ENCODE measurements at places on chromosomes 11 and 22. TPM values are rescaled to one million over a fixed set of nuclear protein-coding genes. Genes with fewer than 3 reads are reported as not detected.
A peak's percentile ranks its signal among the peaks of the same experiment; 100 is the strongest.

GRCh38 chr11:10617551-10617950, 49.1 kb upstream of the LYVE1 start:
- H3K4me3 ChIP-seq = no peak overlapping the region
- no peak for DNase-seq
- H3K27me3 ChIP-seq = no peaks in the 10 kb centered on the region
- peaks cover 29% of the 10 kb centered on the region for H3K36me3 ChIP-seq
- peaks cover 20% of the 10 kb centered on the region for H3K4me1 ChIP-seq

- H3K27me3 ChIP-seq = no peaks in the 10 kb centered on the region
- no peaks in the 10 kb centered on the region for H3K36me3 ChIP-seq
- no peak overlapping the region for H3K4me3 ChIP-seq
- no peak for DNase-seq
These were observed 1132.4 kb downstream of the BRD1 start for GRCh38 chr22:48695251-48695650.

GRCh38 chr11:117037279-117037974, 60.8 kb downstream of the SIK3 start:
- no peaks in the 10 kb centered on the region for H3K27me3 ChIP-seq
- DNase-seq = no peak
- H3K27ac ChIP-seq = no peak overlapping the region
- H3K4me3 ChIP-seq = no peak overlapping the region
- no peaks in the 10 kb centered on the region for H3K36me3 ChIP-seq
- H3K4me1 ChIP-seq = no peaks in the 10 kb centered on the region

- H3K4me1 ChIP-seq = no peaks in the 10 kb centered on the region
- H3K36me3 ChIP-seq = no peaks in the 10 kb centered on the region
- H3K27me3 ChIP-seq = no peaks in the 10 kb centered on the region
- H3K4me3 ChIP-seq = no peak overlapping the region
- peak; percentile 93 for DNase-seq
These were observed 35.3 kb downstream of the GNB1L start for GRCh38 chr22:19819208-19819910.

- no peak for DNase-seq
- H3K27ac ChIP-seq = no peak overlapping the region
- H3K4me1 ChIP-seq = peaks cover 31% of the 10 kb centered on the region
- no peak overlapping the region for H3K4me3 ChIP-seq
- peaks cover 4% of the 10 kb centered on the region for H3K27me3 ChIP-seq
These were observed 907 bp downstream of the MCHR1 start for GRCh38 chr22:40679964-40680818.

DNA sequence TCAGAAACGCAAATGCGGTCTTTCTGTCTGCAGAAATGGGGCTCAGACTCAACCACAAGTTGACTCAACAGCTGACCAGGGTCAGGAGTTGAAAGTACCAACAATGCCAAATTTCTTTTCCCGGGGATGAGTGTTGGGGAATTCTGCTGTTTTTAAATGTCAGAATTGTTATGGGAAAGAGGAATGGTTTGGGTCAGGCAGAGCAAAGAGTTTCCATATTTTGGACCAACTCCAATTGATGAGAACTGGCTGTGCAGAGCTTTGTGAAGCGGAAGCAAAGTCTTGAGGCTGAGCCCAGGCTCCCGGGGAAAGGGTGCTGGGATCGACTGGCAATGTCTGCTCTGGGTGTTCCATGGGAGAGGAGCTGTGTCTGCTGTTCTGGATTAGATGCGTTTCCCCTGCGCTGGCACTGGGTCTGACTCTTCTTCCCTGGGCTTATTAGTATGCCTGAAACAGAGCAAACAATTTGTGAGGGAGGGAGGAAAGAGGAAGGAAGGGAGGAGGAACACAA, 36.2 kb downstream of the TXN2 start:
- no peaks in the 10 kb centered on the region for H3K27me3 ChIP-seq
- peaks cover 41% of the 10 kb centered on the region for H3K4me1 ChIP-seq
- no peaks in the 10 kb centered on the region for H3K36me3 ChIP-seq
- DNase-seq = no peak
- H3K4me3 ChIP-seq = peak overlapping the region; percentile 48

DNA sequence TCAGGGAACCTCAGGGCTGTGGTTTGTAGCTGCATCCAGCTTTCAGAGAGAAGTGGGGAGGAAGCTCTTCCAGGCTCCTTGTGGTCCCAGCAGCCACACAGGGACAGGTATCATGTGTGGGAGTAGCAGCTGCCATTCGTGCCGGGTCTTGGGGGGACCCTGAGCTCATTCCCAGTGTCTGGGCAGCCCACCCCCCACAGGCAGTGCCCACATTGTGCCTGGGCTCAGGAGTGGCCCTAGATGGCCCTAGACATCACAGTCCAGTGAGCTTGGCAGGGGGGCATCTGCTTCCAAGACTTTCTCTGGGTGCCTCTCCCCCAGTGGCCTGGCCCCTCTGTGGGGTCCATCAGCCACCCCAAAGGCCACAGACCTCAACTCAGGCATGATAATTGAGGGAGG, 619.7 kb downstream of the BRD1 start:
- no peaks in the 10 kb centered on the region for H3K4me1 ChIP-seq
- no peak overlapping the region for H3K4me3 ChIP-seq
- H3K27ac ChIP-seq = no peak overlapping the region
- no peaks in the 10 kb centered on the region for H3K36me3 ChIP-seq
- no peaks in the 10 kb centered on the region for H3K27me3 ChIP-seq

- H3K27ac ChIP-seq = no peak overlapping the region
- peaks cover 16% of the 10 kb centered on the region for H3K4me1 ChIP-seq
- DNase-seq = no peak
- no peaks in the 10 kb centered on the region for H3K27me3 ChIP-seq
- no peaks in the 10 kb centered on the region for H3K36me3 ChIP-seq
These were observed 27.0 kb downstream of the KCNJ1 start for GRCh38 chr11:128840137-128840536.

DNA sequence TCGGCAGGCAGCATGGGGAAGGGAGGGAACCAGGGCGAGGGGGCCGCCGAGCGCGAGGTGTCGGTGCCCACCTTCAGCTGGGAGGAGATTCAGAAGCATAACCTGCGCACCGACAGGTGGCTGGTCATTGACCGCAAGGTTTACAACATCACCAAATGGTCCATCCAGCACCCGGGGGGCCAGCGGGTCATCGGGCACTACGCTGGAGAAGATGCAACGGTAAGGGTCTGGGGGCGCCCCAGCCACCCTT, 204 bp downstream of the FADS2 start:
- H3K4me1 ChIP-seq = peaks cover 46% of the 10 kb centered on the region
- H3K27me3 ChIP-seq = no peaks in the 10 kb centered on the region
- H3K4me3 ChIP-seq = peak overlapping the region; percentile 90

GRCh38 chr22:42661985-42662831, 13.0 kb upstream of the CYB5R3 start:
- H3K27me3 ChIP-seq = no peaks in the 10 kb centered on the region
- DNase-seq = no peak
- H3K4me3 ChIP-seq = peak overlapping the region; percentile 63
- no peaks in the 10 kb centered on the region for H3K36me3 ChIP-seq
- no peaks in the 10 kb centered on the region for H3K4me1 ChIP-seq

- DNase-seq = no peak
- H3K4me1 ChIP-seq = peaks cover 52% of the 10 kb centered on the region
- H3K36me3 ChIP-seq = no peaks in the 10 kb centered on the region
These were observed 50.2 kb downstream of the ARHGAP32 start for GRCh38 chr11:129141748-129142523.

DNA sequence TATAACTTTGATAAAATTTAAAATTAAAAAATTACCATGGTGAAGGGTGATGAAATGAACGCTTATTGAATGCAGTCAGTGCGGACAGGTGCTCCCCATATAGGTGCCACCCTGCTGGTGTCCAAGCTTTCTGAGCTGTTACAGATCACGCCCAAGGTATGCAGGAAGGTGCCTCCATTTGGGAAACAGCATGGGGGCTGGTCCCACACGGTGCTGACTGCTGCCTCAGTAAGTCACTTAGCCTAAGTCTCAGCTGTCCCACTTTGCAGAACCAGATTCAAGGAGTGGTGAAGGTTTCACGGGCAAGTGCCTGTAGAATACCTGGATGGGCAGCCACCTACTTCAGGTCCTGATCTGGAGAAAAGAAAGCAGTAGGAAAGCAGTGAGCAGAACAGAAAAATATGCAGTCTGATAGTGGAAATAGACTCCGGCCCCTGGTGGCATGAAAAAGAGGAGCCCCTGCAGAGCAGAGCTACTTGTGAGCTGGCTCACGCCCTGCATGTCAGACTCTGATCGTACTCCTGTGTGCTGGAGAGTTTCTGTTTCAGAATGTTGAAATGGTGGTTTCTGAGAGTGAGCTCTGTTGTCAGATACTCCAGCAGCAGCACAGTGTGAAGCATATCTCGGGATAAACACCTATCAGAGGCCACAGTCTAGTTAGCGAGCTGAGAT, 33.2 kb downstream of the ADORA2A start:
- H3K36me3 ChIP-seq = no peaks in the 10 kb centered on the region
- H3K4me1 ChIP-seq = peaks cover 22% of the 10 kb centered on the region
- peak overlapping the region; percentile 53 for H3K4me3 ChIP-seq
- no peak for DNase-seq

GRCh38 chr11:1835671-1836010, 851 bp downstream of the SYT8 start:
- H3K4me1 ChIP-seq = peaks cover 31% of the 10 kb centered on the region
- H3K27me3 ChIP-seq = no peaks in the 10 kb centered on the region
- H3K27ac ChIP-seq = no peak overlapping the region

Gene ZBTB16
- total RNA-seq = 22.0 TPM

Gene DMC1
- 0.51 TPM for total RNA-seq

Gene GPHA2
- total RNA-seq = not detected

Gene ZW10
- total RNA-seq = 17.1 TPM

Gene SYNGR1
- 18.4 TPM for total RNA-seq

Gene OR8D4
- not detected for total RNA-seq

Gene TREH
- total RNA-seq = not detected

All from chondrocyte (in vitro differentiated cells).